ENCODE measurements at places on chromosomes 5 and 9.

- no peak for DNase-seq
These were observed 335.0 kb upstream of the TUSC1 start for GRCh38 chr9:26013199-26013598.

GRCh38 chr5:176497852-176498251 lies 39.4 kb downstream of the RNF44 start:
- DNase-seq, result no peak

GRCh38 chr5:91313757-91314673 lies 69.1 kb downstream of the ARRDC3 start:
- peak; percentile 69 for DNase-seq

DNA sequence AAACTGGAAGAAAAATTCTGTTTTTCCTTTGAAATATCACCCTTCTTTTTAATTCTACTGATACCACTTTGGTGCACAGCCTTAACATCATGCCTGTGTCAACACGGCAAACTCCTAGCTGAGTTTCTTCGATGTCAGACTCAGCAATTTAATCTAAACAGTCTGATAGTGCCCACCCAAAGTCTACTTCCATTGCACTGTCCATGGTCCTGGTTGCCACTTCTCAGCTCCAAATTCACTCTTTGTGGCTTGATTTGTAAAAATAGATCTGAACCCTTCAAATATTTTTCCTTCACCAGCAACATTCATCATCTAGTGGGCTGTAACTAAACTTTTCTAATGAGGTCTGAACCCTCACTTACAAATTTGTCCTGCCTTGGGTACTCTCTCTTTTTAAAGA lies 107.8 kb downstream of the NUDT12 start:
- no peak for DNase-seq

- DNase-seq, result no peak
These were observed 101.2 kb downstream of the AOPEP start for GRCh38 chr9:94827584-94828304.

- no peak for DNase-seq
These were observed 36.4 kb downstream of the JADE2 start for GRCh38 chr5:134561871-134562296.

DNA sequence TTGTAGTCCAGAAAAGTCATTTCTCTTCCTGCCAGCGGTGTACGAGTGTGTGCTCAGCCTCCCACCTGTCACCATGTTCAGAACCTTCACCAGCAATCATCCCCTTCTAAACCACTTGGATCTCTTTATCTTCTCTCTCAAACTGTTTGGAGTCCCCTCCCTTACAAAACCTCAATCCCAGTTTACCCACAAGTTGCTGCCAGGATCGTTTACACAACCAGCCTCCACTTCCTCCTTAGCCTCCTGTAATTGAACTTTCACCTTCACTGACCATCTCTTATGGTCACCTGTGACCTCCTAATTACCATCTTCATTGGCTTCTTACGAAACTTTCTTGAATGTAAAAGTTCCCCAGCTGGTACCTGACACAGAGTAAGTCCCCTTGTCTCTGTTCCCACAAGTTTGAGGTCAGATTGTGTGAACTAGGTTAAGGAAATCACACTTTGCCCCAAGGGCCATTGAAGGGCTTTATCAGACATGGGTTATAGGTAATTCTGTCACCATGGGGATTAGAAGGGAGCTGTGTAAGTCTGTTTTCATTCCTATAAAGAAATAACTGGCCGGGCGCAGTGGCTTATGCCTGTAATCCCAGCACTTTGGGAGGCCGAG lies 20.0 kb downstream of the RNF44 start:
- DNase-seq, result no peak

GRCh38 chr9:94603259-94604160 lies 9.9 kb upstream of the FBP2 start:
- peak; percentile 69 for DNase-seq

DNA sequence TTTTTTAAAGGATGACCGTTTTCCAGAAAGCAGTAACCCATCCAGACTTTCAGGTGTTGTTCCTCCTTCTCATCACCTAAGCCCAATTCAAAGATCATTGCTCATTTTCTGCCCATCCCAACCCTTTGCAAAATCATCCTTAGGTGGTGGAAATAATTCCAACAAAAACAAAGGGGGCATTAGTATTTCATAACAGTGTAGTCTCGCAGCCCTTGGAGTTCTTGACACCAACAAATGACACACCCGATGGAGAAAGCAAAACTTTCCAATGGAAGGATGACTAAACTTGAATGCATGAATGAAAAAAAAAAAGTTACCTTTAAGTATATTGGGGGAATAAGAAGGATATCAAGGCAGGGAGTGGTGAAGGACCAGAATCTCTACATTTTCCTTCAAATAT lies 117.0 kb downstream of the PAPPA start:
- no peak for DNase-seq

DNA sequence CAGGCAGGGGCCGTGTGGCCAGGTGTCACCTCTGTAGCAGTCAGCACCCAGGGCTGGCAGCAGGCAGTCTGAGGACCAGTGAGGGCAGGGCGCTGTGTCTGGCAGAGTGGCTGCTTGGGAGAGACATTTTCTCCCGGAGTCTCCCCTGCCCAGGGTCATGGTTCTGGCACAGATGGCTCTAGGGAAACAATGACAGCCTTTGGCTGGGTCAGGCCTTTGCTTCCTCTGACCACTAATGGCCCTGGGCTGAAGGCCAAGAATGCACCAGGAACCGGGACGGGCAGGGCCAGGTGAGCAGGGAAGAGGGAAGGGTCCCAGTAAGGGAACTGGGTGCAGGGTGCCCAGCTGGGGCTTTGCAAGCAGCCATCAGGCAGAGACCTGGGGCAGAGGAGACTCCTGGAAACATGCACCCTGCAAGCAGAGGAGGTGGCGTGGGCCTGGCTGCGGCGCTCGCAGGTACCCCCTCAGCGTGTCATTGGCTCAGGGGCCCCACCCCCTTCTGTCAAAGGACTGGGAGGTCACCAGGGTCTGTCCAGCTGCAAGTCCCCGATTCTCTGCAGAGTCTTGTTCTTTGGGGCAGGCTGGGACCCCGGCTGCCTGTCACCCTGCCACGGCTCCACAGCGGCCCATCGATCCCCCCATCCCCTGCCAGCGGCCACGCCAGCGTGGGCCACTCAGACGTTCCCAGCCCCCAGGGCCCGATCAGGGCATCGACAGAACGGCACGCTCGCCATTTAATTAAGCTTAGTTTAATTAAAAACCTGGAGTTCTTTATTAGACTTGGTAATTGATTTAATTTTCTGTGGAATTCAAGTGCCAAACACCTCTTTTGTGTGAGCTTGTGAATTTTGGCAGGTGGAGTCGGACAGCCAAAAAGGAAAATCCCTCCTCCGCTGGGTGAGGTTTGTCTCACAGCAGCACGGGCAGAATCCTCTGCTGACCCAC lies 18.9 kb upstream of the TMEM250 start:
- no peak for DNase-seq

DNA sequence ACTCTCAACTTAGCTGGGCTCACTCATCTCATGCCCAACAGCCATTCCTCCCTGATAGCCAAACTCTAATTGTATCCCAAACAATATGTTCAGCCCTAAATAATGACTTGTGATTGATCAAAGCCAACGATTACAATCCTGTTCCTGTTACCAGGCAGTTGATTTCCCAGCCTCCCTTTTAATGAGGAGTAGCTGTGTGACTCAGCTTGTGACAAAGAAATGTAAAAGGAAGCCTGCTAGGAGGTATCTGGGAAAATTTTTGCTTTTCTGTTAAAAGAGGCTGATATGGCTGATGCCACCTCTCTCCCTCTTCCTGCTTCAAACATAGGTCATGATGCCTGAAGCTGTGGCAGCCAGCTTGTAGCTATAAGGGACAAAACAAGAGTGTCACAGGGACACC lies 19.6 kb upstream of the ENC1 start:
- no peak for DNase-seq

DNA sequence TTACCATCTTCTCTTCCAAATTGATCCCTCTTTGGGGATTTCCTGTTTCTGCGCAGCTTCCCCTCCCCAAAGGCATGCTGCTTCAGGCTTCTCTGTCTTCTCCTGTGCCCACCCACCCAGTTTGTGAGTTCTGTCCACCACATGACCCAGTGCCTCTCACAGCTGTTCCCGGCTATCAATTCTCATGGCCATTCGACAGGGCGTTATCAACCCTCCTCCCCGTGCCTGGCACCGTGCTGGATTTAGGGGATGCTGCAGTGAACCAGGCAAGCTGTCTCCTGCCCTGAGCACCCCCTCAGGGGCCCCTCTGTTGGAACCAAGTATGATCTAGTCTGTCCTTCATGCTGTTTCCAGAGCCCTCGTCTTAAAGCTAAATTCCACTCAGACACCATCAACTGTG lies 38.7 kb downstream of the COL23A1 start:
- no peak for DNase-seq

GRCh38 chr5:78046006-78046405 lies 248.5 kb downstream of the AP3B1 start:
- no peak for DNase-seq

DNA sequence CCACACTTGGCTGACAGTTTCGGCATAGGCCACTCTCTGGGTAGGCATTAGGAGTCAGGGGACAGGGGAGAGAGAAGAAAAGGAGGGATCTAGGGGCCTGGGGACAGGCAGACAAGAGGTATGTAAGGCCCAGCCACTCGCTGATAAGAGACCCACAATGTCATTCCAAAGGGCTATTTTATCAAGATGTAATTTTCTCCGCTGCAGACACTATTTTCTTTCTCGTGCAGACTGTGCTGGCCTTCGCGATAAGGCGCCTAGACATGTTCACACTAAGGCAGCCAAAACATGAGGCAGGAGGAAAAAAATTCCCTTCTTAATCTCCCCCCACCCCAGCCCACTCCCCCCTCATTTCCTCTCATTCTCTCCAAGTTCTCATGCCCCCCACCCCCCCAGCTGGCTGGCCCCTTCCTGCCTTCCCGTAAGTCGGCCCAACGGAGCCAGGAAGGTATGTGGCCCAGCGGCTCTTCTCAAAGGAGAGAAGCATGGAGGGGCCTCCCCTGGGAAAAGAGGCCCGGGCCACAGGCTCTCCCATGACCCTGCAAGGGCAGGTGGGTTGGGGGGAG lies 44.9 kb upstream of the SYNPO start:
- no peak for DNase-seq

DNA sequence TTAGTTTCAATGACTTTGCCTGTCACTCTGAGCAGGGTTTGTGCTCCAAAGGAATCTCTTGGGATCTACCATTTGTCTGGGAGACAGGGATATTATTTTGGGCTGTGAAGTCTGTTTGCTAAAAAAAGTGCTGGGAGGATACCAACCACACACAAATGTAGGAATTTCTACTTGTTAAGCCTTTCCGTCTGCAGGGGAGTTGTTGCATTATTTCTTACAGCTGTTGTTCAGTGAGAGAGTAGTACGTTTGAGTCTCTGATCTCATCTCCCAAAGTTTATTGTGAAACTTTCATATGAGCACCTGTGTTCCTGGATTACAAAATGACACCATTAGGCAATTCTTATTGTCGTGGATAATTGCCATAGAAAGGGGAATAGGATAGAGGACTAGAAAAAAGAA lies 78.3 kb upstream of the SEMA6A start:
- DNase-seq, result no peak

GRCh38 chr9:121735793-121736770 lies 84.6 kb downstream of the DAB2IP start:
- DNase-seq, result no peak

DNA sequence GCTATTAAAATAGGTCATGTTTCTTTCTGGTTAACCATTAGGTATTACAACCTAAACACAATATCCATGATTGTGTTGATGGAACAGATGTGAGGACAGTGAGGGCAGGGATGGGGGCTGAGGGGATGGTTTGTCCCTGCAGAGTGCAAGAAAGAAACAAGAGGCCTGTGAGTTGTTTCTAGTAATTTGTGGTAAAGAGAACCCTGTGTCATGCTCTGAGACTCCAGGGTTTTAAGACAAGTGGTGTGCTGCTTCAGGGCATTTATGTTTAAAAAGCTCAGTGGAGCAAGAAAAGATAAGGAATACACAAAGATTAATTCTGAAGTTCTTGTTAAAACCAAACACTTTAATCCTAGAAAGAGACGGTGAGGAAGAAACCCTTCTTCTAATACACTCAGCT lies 656.5 kb downstream of the TLE1 start:
- no peak for DNase-seq

DNA sequence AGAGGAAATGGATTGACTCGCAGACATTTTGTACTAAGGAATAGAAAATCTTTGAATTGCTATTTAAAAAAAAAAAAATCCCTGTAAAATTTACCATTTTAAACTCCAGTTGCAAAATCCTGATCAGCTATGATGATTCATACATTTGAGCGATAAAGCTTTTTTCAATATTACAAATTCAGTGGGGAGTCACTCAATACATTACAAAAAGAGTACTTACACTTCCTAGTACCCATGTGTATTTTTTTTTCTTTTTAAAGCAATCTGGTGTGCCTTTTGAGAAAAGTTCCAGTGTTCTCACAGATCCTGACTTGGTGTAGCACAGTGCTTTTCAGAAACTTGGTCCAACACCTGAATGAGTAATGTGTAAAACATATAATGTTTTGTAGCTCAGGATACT lies 54.3 kb downstream of the PIK3R1 start:
- DNase-seq, result no peak

- no peak for DNase-seq
These were observed 976 bp downstream of the RXFP3 start for GRCh38 chr5:33937017-33937706.

GRCh38 chr9:130177898-130178805 lies 5.9 kb downstream of the NCS1 start:
- DNase-seq, result no peak

GRCh38 chr5:96527768-96528661 lies 95.0 kb upstream of the PCSK1 start:
- DNase-seq, result no peak

- no peak for DNase-seq
These were observed 107.3 kb upstream of the DAPK1 start for GRCh38 chr9:87390361-87390760.

DNA sequence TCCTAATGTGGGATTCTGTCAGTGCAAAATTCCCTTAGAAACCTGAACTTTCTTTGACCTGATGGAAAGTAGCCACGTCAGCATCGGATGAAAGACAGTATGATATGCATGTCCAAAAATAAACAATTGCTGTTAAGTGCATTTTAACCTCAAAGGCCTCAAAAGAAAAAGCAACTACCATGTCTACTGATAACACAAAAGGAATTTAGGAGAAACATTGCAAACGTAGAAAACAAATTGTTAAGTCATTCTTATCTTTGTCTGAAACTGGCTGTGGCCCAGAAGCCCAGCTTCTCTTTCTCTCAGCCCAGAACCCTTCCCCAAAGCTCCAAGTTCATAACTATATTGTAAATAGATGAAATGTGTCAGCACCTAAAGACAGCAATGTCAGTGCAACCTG lies 11.1 kb upstream of the LHFPL2 start:
- DNase-seq, result no peak

- no peak for DNase-seq
These were observed 77.1 kb downstream of the HOMER1 start for GRCh38 chr5:79436821-79437220.

- DNase-seq, result no peak
These were observed 41.9 kb downstream of the LURAP1L start for GRCh38 chr9:12816656-12817101.

All from activated T-cell treated with anti-CD3 and anti-CD28 coated beads for 48 hours (primary cell).